ENCODE measurements at places on chromosomes 7 and 10. TPM values are rescaled to one million over a fixed set of nuclear protein-coding genes. Genes with fewer than 3 reads are reported as not detected.

GRCh38 chr10:33419311-33419710 is 84.8 kb upstream of the NRP1 start:
- no peak for DNase-seq

Gene PRLHR
- total RNA-seq, result not detected

DNA sequence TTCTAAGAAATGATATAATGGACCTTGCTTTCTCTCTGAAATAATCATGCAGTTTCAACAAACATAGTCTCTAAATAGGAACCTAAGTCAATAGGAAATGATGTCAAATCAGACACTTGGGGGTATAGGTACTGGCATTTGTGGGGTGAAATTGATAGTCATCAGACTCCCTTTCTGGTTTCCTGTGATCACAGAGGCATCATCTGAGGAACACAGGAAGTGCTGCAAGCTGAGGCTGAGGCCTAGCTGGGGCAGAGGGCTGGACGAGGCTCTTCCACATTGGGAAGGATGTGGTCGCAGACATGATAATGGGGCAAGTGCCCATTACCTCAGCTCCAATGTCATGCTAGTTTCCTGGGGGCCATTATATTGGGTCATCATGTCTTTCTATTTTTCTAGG is 33.5 kb upstream of the TARP start:
- DNase-seq, result no peak

GRCh38 chr7:32228601-32229000 is 158.4 kb upstream of the PDE1C start:
- no peak for DNase-seq

Gene ADAM8
- 142 TPM for total RNA-seq

Data from T-cell (primary cell).